ENCODE measurements at places on chromosomes 4 and X.

DNA sequence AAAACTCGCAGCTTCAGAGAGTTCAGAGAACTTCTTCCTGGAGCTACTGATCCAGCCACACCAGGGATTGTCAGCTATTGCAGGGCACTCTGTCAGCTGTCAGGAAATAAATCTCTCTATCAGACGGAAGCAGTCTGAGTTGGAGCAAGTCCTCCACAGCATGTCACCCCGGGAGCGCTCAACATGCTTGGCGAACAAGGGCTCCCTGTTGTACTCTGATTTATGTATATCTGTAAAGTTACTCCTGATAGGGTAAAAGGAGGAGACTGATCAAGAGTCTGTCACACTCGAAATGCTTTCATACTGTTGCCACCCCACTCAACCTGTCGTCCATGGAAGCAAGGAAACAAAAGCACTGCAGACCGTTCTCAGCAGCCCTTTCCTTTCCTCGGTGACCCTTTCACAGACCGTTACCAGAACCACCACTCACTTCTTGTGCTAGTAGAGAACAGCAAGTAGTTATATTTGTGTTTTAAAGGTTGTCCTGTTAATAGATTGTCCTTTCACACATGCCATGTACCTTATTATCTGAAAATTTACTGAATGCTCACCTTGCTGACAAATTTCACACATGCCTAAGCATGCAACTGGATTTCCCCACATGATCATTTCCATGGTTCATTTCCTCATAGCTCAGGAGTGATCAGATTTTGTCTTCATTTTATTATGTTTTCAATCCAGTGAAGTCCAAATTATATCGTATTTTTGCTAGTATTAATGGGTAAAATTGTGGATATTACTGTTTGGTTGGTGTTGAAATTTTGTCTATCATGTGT lies 2108.9 kb upstream of the TENM3 start:
- no peak for DNase-seq

GRCh38 chr4:7546152-7546808 lies 111.5 kb upstream of the PSAPL1 start:
- no peak for DNase-seq

- no peak for DNase-seq
Observed at GRCh38 chr4:76605099-76605563, 170.1 kb downstream of the SHROOM3 start.

DNA sequence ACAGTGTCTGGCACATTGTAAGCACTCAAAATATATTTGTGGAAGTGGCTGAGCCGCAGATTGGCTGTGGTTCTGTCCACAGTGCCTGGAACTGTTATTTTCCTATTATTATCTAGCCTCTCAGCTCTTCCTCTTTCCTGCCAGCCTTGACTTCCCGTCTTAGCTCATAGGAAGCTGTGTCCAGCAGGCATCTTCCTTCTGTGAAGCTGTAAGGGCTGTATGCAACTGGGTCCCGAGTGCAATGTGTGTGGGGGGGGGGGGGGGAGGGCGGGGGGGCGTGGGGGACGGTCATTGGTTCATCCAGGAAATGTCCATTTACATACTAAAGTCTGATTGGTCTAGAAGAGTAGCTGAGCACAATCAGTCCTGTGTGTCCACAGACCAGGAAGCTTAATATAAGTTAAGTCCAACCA lies 210.7 kb downstream of the PDGFRA start:
- DNase-seq, result no peak

GRCh38 chr4:108465886-108466500 lies 154.4 kb upstream of the RPL34 start:
- DNase-seq, result no peak

DNA sequence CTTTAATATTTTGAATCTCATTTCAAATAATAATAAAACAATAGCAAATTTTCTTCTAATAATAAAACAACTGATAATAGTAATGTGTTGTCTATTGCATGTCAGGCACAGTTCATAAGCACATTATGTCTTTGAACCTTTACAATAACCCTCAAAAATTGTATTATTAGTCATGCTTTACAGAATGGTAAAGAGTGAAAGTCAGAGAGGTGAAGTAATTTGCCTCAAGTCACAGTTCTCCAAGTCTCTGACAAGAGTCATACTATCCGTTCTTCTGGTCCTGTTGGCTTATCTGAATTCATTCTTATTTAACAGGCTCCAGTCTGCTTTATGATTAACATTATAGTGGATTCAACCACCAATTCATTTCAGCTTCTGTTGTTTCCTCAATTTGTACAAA lies 313.0 kb downstream of the AFF2 start:
- no peak for DNase-seq

GRCh38 chr4:119498527-119498926 lies 130.1 kb downstream of the PDE5A start:
- peak; percentile 55 for DNase-seq

DNA sequence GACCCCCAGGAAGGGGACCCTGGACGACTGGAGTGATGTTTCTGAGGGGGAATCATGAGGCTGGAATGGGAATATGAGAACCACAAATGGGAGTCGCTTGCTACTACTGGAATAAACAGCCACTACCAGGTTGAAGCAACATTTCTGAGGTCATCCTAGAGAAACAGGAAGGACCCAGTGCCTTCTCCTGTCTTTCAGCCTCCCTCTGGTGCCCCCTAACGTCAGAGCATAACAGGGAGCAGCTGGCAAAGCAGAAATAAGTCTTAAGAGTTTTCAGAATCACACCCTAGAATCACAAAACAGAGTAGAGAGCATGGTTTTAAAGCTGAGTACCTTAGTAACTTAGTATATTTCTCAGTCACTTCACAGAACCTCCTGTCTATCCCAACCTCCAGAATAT lies 347.8 kb upstream of the PITX2 start:
- DNase-seq, result no peak

- no peak for DNase-seq
Observed at GRCh38 chr4:99435154-99435553, at the start of gene ADH7. ADH7 (minus strand) TSS chr4:99435342; CDS start chr4:99435233, 109 bp downstream.

- DNase-seq, result no peak
Observed at GRCh38 chrX:110421500-110422455, 63.1 kb downstream of the RTL9 start.

DNA sequence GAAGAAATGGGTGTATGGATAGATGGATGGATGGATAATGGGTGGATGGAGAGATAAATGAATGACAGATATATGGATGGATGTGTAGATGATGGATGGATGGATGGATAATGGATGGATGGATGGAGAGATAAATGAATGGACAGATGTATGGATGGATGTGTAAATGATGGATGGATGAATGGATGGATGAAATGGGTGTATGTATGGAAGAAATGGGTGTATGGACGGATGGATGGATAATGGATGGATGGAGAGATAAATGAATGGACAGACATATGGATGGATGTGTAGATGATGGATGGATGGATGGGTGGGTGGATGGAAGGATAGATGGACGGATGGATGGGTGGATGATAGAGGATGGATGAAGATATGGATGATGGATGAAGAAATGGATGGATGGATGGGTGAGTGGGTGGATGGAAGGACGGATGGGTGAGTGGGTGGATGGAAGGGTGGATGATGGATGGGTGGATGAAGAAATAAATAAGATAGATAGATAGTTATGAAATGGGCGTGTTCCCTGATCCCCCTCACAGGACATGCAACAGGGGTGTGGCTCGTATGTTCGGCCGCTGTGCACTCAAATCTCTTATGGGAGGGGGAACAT lies 91.1 kb upstream of the NKX1-1 start:
- DNase-seq, result peak; percentile 27

- DNase-seq, result no peak
Observed at GRCh38 chr4:107058828-107059227, 22.7 kb upstream of the DKK2 start.

DNA sequence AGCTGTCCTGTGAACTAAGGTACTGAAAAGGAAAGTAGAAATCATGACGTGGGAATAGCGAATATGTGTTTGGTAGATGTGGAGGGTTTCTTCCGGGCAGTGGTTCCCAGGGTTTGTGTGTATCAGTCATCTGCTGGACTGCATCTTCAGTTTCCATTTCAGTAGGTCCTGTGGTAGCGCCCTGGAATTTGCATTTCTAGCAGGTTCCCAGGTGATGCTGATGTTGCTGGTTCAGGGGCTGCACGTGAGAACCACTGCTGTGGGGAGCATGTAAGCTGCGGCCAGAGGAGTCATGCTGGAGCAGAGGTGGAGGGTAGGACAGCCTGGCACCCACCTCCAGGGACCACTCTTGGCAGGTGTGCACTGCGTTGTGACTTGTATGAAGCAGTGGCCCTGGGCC lies 47.1 kb downstream of the ARHGAP10 start:
- DNase-seq, result no peak

DNA sequence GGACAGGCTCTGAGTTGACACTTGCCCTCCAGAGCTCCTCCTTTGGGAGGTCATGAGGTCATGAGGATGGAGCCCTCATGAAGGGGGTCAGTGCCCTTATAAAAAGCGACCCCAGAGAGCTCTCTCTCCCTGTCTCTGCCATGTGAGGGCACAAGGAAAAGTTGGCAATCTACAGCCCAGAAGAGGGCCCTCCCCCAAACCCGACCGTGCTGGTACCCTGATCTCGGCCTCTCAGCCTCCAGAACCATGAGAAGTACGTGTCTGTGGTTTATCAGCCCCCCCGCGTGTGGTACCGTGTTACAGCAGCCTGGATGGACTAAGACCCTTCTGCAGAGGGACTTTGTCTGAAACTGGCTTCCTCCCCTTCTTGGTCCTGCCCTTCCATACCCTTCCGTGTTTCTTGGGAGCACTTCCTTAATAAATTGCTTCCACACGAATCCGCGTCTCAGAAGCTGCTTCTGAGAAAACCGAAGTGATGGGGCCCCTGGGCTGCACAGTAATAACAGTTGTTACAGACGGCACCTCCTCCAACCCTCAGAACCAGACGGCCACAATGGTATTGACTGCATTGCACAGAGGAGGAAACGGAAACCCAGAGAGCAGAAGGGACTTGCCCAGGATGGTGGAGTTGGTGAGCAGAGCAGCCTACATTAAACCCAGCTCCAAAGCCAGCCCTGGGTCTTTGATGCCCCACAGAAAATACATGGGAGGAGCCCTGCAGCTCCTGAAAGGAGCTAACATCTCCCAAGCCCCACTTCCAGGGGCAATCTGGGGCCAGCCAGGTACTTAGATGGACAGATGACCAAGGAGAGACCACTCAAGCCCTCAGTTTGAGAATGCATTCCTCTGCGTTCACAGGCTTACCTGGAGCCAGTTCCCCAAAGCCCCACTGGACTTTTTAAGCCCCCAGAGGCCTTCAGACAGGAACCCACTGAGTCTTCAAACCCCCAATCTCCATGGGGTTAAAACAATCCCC lies 242.7 kb downstream of the BCOR start:
- no peak for DNase-seq

GRCh38 chrX:15749642-15750610 lies 11.9 kb downstream of the CA5B start:
- no peak for DNase-seq

DNA sequence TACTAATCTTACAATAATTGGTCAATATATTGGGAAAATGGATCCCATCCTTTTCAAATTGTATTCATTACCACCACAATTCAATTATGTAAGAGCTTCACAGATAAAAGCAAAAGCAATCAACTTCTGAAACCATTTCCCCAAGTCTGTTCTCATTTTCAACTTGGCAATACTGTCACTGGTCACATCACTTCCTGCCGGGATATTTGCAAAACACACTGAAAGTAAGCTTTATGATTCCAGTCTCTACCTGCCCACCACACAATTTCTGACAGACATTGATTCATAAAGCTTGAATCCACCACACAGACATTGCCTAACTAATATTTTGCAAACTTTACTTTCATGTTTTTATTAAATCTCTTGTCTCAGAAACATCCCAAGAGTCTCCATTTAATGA lies 53.6 kb downstream of the LIN54 start:
- DNase-seq, result no peak

GRCh38 chrX:120120223-120120622 lies 4.5 kb upstream of the RHOXF1 start:
- no peak for DNase-seq

DNA sequence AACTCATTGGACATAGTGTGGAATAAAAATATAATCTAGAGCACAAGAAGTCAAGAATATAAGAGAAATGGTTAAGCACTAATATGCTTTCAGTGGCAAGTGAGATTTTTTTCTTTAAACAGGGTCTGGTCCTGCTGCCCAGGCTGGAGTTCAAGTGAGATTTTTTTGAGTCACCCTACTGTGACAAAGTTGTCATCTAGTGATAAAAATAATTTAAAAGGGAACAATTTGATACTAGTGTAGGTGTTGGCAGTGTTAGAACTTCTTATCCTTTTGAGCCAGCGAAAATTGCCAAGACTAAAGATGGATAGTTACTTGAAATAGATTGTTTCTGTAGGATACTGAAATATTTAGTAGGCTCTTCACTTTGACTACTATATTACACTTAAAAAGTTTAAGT lies 67.9 kb upstream of the TECRL start:
- DNase-seq, result no peak

DNA sequence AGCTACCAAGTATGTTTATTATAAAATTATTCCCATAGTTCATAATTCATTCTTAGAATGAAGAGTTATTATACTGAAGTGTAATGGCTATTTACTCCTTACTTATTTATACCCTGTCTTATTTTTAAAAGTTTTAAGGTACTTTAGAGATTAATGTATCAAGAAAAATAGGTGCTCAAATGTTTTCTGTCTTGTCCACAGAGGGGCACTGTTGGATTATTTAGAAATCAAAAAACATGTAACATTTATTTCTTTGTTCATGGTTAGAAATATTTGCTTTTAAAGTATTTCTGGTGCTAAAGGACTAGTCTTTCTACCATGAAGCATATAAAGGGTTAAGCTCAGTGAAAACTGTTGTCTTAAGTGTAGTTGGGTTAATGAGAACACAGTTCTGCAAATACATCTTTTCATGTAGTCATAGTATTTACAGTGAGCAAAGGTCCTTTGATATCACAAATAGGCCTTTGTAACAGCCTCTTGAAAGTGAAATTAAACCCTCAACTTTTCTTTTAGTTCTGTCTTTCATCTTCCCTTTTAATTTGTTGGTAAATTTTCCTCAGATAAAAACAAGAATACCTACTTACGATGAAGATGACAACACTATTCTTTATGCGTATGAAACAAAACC lies 7.7 kb downstream of the SCML1 start:
- DNase-seq, result no peak

DNA sequence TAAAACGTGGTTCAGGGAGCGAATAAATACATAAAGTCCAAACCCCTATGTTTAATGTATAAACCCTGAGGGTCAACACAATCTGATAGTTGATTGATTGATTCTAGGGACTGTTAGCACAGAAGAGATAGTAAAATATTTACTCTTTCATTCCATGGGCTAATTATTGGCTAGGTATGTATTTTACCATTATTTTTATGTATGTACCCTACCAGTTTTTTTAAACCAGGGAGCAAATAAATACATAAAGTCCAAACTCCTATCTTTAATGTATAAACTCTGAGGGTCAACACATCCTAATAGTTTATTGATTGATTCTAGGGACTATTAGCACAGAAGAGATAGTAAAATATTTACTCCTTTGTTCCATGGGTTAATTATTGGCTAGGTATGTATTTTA lies 40.0 kb downstream of the ZFX start:
- no peak for DNase-seq

GRCh38 chr4:87567191-87567590 lies 38.0 kb upstream of the SPARCL1 start:
- DNase-seq, result no peak
